Fibroblast of villous mesenchyme (primary cell): ENCODE measurements at places on chromosomes 2 and 18.

DNA sequence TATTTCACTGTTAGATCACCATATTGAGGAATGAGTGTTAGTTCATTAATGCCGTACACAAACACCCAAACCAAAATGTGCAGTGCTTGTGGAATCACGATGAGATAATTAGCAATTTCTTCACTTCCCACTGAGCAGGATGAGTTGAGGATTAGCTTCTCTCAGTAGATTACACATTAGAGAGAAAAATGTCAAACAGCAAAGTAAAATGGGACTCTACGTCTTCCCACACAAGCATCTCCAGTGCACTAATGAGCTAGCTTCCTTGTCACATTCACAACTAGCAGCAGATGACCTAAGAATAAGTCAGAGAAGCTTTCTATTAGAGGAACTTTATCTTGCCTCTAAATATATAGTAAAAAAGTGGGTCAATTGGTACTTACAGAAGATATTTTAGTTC is 926.9 kb downstream of the TSN start:
- no peak for DNase-seq

DNA sequence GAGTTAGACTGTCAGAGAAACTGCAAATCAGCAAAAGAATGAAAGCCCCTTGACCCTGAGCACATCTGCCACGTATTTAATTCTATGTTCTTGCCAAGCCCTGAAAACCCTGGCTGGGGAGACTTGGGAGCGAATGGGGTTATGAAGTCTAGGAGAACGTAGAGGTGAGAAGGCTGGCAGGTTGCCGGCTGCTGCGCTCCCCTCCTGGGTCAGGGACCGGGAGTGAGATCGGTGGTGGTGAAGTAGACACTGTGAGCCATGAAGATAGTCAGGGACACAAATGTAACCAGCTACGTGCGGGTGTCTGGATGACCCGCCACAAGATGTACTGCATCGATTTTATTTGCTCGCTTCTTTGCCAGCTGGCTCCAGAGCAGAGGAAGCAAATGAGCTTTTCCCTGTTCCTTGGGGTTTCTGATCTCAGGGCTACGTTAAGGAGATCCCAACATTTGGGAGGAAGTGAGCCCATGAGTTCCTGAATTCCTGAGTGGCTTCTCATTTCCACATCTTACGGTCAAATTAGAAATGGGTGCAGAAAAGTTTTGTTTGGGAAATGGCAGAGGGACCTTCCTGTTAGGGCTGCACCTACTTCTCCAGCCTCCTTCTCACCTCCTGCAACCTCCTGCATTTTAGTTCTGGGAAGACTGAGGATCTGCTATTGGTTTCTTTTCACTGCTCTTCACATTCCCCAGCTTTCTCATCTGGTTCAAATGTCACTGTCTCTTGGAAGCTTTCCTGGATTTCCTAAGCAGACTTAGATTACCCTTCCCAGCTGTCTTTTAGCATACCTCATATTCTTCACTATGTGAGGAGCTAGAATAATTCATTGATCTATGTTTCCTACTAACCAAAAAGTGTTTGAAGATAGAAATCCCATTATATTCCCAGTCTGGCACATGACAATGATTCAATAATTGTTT is 360.6 kb downstream of the ZNF521 start:
- DNase-seq: no peak

DNA sequence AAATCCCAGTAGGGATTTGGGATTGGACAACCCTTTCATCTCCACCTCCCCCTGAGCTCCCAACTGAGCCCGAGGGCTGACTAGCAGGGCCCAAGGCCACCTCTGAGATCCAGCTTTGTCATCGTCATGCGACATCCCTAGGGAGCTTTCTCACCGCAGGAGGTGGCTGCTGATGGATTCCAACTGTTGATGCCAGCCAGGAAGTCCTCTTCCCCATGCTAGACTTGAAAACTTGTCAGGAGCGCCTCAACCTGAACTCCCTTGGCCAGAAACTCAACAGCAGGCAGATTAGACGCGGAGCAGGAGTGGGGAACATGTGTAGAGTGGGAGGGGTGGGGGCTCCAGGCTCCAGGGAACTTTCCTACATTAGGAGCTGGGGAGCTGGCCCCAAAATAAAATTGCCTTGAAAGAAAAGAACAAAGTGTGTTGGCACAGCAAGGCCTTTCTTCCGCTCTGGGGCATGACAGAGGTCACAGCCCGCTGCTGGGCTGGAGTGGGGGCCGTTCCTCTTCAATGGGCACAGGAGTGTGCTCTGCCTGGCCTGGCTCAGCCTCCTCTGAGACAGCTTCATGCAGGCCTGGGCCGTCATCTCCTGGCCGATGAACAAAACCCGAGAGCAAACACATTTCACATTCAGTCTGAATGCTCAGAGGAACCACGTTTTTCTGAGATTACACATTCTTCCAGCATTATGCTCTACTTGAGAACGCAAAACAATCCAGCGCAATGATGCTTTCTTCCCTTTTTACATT is 34.5 kb downstream of the EMILIN2 start:
- peak; percentile 88 for DNase-seq

- peak; percentile 84 for DNase-seq
Observed at GRCh38 chr2:168722592-168722991, 79.8 kb upstream of the NOSTRIN start.

GRCh38 chr2:191521608-191522208 is 156.2 kb upstream of the NABP1 start:
- peak; percentile 47 for DNase-seq

GRCh38 chr2:55885127-55885943 is 38.2 kb downstream of the EFEMP1 start:
- DNase-seq: peak; percentile 96

DNA sequence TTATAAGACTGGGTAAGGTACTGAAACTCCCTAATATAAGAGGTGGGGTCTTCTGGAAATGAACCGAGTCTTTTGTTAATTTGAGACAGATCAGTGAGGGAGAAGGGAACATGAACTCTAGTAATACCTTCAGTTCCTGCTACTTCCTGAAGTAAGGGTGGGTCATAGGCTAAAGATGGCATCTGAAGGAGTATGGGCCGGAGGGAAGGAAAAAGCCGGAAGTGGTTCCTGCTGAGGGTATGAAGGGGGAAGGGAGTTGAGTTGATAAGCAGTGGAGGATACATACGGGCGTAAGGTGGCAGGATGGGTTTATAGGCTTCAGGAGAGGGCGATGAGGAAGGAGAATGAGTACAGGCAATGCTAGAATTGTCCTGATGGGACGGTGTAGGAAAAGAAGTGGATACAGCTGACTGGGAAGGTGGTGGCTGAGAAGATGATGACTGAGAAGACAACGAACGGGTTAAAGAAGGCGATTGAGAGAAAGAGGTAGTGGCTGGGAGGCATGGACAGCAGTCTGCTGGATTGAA is 58.2 kb downstream of the KYNU start:
- no peak for DNase-seq

GRCh38 chr2:107267086-107267485 is 381.1 kb upstream of the ST6GAL2 start:
- no peak for DNase-seq

DNA sequence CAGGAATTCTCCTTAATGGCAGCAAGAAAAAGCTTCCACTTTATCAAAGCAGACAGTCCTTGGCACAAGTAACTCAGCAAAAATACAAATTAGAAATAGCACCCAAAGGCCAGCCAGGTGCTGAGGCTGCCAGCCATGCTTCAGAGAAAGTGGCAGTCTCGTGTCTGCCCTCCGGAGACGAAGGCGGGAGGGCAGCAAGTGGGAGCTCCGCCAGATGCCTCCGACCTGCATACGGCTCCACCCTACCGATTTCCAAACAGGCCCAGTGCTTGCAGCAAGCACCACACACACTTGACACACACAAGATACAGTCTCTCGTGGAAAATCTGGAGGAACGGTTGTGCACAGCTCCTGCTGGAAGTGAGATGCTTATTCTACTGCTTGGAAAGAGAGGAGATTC is 134.9 kb upstream of the REV1 start:
- no peak for DNase-seq

DNA sequence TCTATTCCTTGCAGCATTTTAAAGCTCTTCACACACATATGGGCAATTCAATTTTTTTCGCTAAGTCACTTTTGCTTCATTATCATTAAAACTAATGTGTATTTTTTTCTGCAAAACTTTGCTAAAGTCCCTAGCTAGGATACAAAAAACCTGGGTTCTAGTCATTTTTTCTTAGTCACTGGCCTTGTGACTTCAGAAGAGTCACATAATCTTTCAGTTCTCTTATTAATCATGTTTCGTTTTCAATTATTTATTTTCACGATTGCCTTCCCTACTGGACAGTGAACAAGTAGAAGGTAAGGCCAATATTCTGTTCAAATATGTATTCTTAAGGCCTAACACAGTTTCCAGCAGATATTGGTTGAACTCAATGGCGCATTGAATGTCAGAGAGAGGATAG is 60.9 kb upstream of the CYRIA start:
- DNase-seq: no peak

DNA sequence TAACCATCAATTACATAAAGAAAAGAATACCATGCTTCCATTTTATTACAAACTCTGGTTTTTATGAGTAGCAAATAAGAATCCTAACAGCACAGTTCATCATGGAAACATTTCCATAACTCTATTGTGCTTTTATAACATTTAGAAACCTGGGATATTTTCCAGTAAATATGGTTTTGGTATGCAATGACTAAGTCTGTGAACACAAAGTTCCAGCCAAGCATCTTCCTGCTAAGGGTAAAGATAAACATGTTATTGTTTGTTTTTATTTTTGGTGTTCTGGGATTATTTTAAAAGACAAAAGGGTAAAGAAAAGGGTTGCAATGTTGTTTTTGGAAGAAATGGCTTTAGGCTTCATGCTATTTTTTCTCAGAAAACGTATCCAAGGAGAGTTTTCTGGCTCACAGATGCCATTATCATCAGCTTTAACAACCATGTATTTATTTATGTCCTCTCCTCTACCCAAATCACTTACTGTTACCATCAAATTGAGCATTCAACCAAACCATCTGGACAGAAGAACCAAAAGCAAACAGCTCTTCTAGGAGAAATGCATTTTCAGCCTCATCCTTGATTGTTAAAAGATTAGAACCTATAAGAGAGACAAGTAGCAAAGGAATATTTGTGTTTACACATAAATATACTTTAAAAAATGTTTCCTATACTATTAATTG is 116.0 kb downstream of the PLA2R1 start:
- peak; percentile 81 for DNase-seq

DNA sequence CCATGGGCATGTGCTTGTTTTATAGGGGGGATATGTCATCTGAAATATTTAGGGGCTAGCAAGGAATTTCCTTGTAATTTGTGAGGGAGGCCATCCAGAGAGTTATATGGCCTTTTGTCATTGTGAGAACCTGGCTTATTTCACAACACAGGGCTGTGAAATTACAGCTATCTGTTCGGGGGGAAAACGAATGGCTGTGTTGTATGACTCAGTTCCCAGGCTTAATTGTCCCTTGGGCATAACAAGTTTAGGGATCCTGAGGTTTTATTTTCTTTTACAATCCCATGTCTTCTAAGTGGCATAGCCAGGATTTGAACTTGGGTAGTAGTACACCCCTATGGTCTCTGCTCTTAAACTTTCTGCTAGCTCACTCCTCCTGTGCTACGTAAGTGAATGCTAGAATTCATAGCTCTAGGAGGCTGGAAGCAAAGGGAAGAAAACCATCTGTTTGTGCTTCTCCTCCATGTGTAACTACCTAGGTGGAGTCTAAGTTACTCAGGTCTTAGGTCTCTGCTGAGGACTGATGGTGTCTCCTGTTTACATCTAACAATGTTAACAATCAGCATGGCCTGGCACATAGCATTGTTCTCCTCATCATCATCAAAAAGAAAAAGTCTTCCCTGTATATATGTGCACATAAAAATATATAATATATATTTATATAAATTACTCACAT is 53.8 kb downstream of the SKA1 start:
- DNase-seq: peak; percentile 42

DNA sequence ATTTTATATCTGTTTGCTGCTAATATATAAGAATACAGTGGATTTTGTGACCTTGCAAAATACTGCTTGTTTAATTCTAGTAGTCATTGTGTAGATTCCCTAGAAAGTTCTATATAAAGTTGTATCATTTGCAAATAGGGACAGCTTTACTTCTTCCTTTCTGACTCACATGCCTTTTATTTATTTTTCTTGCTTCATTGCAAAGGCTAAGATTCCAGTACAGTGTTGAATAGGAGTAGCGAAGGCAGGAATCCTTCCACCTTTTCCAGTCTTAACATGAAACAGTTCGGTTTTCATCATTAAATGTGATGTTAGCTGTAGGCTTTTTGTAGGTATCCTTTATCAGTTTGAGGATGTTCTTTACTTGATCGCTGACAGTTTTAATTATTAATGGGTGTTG is 58.1 kb downstream of the DGKD start:
- no peak for DNase-seq

DNA sequence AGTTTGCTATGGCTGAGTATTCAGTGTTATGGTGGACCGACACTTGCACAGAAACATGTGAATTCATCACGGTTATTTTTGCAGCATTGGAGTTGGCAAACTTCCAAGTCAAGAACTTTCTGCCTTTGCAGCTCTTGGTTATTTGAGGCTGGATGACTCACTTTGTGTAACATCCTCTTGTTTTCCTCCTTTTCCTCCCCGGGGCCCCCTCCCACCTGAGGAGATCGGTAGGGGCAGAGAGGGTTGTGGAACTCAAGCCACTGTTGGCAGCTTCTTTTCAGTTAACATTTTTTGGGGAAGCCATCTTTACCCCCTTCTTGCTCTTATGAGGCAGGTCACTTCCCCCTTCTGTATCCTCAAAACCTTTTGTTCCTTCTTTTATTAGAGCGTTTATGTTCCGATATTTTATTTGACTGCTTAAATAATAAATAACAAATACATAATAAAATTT is 48.6 kb downstream of the DDX1 start:
- peak; percentile 73 for DNase-seq

DNA sequence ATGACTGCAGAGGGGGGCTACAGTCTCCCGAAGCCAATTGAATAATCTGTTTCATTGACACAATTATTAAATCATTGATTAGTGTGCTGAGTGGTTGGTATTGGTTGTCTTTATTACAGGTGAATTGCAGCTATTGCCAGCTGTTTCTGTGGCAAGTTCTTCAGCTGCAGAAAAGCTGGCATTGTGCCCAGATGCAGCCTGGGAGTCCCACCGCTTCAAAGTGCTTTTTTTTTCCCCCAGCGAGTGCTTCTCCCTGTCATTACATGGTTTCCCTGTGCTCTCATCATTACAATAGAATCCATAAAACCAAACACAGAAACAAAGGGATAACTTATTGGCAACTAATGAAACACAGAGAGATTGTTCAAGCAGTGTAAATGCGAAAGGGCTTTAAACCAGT is 164.7 kb downstream of the GRB14 start:
- DNase-seq: no peak

DNA sequence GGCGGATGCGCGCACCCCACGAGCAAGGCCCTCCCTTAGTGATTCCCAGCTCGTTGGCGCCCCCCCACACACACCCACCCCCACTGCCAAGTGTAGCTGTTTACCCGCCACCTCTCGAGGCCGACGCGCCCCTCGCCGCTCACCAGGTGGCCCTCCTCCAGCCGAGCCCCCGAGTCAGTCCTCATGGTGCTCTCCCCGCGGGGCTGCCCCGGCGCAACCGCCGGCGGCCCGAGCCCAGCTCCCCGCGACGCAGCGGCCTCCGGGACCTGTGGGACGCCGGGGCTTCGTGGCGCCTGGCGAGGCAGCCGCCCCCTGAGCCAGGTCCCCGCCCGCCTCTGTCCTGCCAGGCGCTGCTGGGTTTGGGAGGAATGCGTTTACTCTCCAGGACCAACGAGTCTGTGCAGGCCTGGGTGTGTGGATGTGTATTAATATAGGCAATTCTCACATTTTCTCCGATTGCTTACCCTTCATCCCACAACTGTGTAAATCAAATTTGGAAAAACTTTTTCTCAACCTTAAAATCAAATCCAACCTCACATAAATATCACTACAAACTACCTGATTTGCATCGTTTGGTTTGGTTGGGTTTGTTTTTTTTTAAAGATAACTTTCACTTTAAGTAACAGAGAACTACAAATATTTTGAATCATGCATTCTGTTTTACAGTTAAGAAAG is at the start of gene TMEM237:
TSS of gene TMEM237 (minus strand) at position 288 of the 675 bp plus-strand sequence. CDS start at position 185, 103 bp downstream.
- peak; percentile 11 for DNase-seq
